Ovary (tissue), 10 donors: ENCODE measurements at places on chromosomes 5 and 9. TPM values are rescaled to one million over a fixed set of nuclear protein-coding genes. Genes with fewer than 3 reads are reported as not detected.

The IL7R gene
- 3.4 TPM for total RNA-seq

The TMC1 gene
- total RNA-seq: 0.12 TPM

The SPINK6 gene
- not detected for total RNA-seq

The IGFBPL1 gene
- total RNA-seq: not detected

DNA sequence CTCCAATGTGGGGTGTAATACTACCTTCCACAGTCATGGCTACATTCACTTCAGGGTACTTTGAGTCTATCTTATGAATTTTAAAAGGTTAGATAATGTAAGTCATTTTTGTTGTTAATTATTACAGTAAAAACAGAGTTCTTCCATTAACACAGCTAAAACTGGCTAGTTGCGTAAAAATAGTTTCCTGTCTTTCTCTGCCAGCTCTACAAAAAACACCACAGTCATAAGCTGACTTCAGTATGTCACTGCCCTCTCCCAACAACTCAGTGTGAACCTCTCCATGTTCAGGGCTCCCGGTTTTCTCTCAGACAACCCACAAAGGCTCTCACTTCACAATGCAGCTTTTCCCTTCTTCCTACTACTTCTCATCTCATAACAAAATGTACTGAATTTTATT, 84.8 kb upstream of the ITGA1 start:
- no peak for DNase-seq

GRCh38 chr9:38384990-38385848, 7.3 kb upstream of the ALDH1B1 start:
- DNase-seq: no peak

- no peak for DNase-seq
These were observed 2.7 kb downstream of the CXCL14 start for GRCh38 chr5:135576075-135576599.

- no peak for DNase-seq
These were observed 1026.9 kb downstream of the MAT2B start for GRCh38 chr5:164532235-164532900.

GRCh38 chr9:96449523-96449844, 485 bp upstream of the HABP4 start:
- DNase-seq: no peak

- no peak for DNase-seq
These were observed 2.4 kb upstream of the ANKDD1B start for GRCh38 chr5:75608870-75609269.

DNA sequence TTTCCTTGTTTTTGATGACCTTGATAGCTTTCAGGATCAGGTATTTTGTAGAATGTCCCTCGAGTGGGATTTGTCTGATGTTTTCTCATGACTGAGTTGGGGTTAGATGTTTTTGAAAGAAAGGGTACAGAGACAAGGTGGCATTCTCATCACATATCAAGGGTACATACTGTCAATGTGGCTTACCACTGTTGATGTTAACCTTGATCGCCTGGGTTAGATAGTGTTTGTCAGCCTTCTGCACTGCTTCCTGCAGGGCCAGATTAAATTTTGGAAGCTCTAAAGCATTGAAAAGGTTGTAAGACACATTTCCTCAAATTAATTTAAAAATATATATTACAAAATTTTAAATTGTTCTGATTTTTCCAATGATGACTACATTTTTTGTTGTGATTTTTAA, 287.4 kb upstream of the ACTBL2 start:
- DNase-seq: no peak

- no peak for DNase-seq
These were observed 142.5 kb upstream of the LPAR1 start for GRCh38 chr9:111180811-111181210.

DNA sequence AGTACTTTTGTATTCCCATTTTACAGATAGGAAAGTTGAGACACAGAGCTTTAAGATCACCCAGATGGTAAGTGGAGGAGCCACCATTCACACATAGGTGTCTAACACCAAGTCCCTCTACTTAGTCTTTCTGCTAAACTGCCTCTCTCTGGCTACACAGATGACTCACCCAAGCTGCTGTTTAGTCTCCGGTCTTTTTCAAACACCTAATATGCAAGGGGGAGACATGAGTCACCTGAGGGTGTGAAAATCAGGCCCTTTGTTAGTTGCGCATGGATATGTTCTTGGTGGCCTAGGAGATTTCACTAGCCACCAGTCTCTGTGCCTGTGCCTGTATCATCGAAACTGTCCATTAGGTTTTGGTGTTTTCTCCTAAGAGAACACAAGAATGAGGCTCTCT, 117.8 kb downstream of the MAST4 start:
- no peak for DNase-seq

GRCh38 chr5:146249801-146250200, 46.4 kb downstream of the RBM27 start:
- DNase-seq: no peak

- no peak for DNase-seq
These were observed 85.2 kb upstream of the ALDH1A1 start for GRCh38 chr9:73038089-73038509.

GRCh38 chr9:131233995-131234394, 42.3 kb downstream of the FAM78A start:
- no peak for DNase-seq

DNA sequence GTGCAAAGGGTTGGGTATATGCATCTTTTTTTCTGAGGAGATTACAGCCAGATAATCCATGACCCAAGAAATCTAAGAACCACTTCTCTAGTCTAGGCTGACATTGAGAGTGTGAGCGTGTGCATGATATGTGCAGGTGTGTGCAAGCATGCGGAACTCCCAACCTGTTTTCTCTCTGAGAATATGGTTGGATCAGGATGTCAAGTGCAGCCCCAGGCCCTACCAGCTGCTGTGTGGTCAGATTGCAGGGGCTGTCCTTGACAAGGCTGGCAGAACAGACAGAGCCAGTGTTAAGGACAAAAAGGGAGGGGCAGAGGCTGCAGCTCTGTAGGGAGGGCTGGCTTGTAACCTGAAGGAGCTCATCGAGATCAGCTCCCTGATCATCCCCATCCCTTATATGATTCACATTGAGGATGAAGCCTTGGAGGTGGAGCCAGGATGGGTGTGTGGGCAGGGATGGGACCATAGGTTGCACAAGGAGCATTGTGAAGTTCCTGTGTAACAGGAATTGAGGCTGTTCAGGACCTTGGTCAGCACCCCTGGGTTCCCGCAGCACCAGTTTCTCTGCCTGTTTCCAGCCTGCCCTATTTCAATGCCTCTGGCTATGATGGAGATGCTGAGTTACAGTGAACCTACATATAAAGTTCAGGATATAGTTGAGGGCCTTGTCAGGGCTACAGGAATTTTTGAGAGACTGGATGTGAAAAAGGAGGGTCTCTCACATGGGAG, 52.6 kb upstream of the ARAP3 start:
- no peak for DNase-seq
